Stimulated activated CD8-positive, alpha-beta memory T cell treated with anti-CD3 and anti-CD28 coated beads, Interleukin-12 subunit alpha, Interleukin-12 subunit beta, amount 100 ng/mL, for 1 hour (primary cell): ENCODE measurements at places on chromosomes 12 and 14.

GRCh38 chr14:20409226-20409625 lies 4.1 kb downstream of the TEP1 start:
- DNase-seq = no peak

DNA sequence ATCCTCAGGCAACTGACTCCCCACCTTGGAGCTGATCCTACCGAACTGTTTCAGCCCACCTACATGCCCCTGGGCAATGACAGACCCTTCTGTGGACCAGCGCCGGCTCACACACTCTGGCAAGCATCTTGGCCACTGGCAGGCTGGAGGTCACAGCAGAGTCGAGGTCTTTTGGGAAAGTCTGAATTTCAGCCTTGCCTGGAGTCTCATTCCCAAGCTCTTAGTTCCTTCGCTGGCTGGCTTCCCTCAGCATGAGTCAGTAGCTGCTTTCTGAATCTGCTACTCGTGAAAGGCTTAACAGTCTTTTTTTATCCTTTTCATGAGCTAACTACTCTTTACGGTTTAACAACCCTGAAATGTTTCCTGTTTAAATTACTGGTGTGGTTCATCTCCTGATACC lies 44.5 kb downstream of the ASCL4 start:
- no peak for DNase-seq

GRCh38 chr14:71366861-71367260 lies 459.6 kb downstream of the PCNX1 start:
- DNase-seq = no peak

- DNase-seq = no peak
Observed at GRCh38 chr12:28057856-28058615, 85.5 kb upstream of the PTHLH start.

- no peak for DNase-seq
Observed at GRCh38 chr12:94874518-94875302, 128.8 kb downstream of the NDUFA12 start.

DNA sequence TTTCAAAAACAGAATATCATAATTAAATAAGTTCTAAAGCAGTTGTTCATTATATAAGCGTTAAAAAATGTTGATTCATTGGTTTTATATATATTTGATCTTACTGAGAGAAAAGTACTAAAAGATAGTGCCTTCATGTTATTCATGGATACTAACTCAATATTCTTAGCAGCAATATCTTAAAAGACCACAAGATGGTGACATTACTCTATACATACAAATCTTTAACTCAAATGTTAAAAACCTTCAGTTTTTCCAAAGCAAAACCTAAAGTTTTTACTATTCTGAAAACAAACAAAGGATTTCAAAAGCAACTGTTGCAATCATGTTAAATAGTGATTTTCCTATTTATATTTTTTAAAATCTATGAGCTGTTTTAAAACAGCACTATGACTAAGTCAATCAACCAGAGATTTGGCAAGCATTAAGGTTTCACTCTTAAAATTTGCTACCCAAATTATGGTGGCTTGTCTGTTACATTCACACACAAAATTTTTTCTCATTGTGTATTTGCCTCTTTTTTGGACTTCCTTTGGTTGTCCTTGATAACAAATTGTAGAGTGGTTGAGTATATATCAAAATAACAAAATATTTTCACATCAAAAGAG lies 50.1 kb upstream of the RERGL start:
- DNase-seq = no peak

DNA sequence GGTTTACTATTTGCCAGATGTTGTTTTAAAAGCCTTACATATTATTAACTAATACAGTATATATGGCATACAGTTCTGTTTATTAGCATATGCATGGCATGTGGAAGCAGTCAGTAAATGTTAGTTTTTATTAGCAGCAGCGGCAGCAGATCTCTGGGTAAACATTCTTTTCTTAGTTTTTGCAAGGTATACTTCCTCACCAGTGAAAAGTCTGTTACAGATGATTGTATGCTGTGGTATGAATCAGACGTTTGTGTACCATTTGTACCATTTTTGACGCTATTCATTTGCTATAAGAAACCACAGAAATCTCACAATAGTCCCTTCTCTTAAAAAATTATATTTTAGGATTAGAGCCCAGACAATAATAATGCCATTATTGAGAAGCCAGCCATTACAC lies 17.8 kb downstream of the STK38L start:
- no peak for DNase-seq

DNA sequence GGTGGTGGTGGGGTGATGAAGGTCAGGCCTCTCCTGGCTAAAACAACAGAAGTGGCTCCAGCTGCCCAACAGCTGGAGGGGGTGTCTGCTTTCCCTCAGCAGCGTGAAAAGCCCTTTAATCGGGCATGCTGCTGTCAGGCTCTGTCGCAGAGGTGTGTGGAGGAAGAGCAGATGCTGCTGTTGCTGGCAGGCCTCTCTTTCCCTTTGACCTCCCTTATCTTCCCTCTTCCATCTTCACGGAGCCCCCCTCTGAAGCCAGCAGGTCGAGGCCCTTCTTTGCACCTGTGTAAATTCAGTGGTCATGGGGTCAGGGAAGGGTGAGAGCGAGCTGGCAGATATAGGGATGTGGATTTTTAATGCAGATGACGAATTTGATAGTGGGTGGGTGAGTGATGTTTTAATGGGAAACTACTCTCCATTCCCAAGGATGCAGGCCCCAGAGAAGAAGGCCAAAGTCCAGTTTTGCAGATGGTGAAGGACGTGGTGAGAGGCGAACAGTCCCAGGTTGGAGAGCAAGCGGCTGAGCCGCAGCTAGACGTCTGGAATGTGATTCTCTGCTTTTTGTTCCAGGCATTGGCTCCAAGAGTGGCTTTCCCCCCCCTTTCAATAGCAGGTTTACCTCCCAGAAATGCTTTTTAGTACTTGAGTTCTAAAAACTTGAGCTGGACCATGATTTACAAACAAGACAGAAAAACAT lies 64.0 kb downstream of the SMOC1 start:
- DNase-seq = no peak

DNA sequence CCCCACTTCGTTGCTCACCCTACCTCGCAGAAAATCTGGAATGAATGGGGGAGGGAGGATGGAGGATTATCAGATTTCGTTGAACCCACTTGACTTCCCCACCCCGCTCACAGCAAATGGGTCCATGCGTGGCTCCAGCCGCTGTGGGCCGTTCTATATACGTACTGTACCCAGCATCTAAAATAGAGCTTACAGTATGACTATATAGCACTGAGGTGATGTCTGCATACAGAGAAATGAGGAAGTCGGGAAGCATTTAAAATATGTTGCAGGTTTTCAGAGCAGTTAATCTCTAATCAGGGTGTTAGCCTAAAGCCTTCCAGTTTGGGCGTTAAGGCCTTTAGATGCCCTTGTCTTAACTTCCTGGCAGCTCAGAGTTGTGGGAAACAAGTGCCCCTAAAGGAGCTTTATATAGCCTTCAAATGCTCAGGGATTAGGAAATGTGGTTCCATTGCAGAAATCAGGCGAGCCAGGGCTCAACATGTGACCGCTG lies 1.4 kb downstream of the BICDL1 start:
- DNase-seq = no peak

DNA sequence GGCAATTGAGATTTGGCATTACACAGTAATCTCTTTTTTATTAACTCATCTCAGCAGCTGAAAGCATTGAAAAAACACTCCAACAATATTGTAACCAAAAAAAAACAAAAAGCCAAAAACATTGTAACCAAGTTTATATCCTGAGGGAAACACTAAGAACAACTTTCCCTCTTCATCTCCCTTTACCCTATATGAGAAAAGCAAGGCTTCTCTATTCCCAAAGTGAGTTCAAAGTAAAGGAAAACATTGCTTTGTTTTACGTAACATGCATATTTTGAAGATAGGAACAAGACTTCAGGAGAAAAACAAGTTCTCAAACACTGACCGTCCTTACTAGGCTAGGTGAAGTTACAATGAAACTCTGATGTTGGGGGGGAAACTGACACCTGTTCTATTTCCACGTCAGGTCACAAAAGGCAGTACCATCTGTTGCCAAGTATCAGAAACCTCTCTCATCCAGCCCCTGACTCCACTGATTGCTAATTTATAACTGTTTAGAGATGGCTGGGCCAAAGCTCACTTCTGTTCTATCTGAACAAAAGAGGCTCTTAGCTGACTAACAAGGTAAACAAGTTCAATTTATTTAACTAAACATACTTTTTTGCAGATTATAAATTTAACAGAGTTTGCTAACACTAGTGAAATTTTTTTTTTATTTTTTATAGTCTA lies 67.9 kb upstream of the PLXNC1 start:
- DNase-seq = no peak
